ENCODE measurements at places on chromosomes 1 and 21.

DNA sequence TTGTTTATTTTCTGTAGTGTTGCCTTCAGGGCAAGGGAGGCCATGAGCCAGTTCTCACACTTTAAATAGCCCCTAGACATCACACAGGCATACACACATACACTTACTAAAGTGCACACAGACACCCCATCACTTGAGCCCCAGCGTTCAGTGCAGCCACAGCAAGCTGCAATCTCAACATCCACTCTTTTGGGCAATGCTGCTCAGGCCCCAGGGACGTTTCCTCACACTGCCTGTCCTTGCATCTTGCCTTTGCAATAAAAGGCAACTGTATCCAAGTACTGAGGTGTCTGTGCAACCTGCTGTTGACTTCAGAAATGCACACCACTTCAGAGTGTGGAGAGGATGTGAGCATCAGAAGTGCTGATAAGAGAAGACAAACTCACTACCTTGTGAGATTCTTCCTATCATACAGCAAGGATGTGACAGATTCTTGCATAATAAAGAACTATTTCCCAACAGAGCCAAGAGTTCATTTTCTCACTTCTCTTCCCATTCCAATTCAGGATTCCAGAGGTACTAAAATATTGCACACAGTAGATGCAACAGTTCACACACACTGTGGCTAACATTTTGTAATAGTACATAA, 36.2 kb downstream of the IRF2BP2 start:
- no peak for DNase-seq

GRCh38 chr21:30434033-30434631, 4.1 kb downstream of the KRTAP13-4 start:
- DNase-seq, result no peak

- no peak for DNase-seq
These were observed 43.8 kb downstream of the CCN1 start for GRCh38 chr1:85624361-85624760.

DNA sequence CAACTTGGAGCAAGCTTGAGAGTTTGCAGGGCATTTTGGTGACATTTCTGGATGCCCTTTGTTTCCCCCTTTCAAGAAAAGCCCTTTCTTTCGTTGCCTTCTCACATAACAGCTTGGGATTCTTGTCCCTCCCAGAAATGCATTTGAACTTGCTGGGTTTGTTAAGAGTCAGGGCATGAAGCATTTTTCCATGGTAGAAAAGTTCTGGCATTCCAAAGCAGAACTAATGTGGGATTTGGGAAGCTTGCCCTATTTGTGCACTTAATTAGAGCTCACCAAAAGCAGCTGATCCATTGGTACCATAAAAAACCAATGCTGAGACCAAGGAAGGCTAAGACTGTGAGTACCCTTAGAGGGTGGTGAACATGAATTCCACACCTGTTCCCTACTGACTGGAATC, 99.8 kb upstream of the HOOK1 start:
- DNase-seq, result no peak

- no peak for DNase-seq
These were observed 86.2 kb downstream of the EIF4G3 start for GRCh38 chr1:21090463-21090862.

DNA sequence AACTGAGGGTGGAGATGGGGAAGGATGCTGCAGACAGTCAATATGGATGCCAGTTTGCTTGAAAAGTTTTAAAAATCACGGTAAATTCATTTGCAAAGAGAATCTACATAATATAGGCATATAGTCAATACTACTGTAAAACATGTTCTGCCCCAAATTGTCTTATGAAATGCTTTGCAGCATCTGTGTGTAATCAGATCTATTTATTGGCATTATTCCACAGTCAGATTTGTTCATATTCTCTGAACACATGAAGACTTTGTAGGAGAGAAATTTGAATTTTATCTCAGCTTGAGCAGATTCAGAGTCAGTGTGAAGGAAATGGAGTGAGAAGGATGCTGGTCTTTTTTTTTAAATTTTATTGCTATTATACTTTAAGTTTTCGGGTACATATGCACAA, 88.5 kb downstream of the PLPPR4 start:
- no peak for DNase-seq

DNA sequence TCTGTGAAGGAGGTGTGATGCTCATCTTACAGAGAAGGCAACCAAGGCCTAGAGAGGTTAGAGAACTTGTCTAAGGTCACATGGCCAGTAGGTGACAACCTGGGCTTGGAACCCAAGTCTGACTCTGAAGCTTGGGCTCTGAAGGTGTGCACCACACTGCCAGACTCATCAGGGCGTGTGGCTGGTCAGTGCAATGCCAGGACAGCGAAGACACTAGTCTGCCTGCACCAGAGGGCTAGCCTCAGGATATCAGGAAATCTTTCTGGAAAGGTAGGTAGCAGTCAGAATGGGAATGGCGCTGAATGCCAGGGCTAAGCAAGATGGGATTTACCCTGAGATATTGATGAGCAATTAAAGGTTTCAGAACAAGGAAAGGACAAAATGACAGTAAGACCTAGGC, 34.9 kb downstream of the ELK4 start:
- DNase-seq, result no peak

DNA sequence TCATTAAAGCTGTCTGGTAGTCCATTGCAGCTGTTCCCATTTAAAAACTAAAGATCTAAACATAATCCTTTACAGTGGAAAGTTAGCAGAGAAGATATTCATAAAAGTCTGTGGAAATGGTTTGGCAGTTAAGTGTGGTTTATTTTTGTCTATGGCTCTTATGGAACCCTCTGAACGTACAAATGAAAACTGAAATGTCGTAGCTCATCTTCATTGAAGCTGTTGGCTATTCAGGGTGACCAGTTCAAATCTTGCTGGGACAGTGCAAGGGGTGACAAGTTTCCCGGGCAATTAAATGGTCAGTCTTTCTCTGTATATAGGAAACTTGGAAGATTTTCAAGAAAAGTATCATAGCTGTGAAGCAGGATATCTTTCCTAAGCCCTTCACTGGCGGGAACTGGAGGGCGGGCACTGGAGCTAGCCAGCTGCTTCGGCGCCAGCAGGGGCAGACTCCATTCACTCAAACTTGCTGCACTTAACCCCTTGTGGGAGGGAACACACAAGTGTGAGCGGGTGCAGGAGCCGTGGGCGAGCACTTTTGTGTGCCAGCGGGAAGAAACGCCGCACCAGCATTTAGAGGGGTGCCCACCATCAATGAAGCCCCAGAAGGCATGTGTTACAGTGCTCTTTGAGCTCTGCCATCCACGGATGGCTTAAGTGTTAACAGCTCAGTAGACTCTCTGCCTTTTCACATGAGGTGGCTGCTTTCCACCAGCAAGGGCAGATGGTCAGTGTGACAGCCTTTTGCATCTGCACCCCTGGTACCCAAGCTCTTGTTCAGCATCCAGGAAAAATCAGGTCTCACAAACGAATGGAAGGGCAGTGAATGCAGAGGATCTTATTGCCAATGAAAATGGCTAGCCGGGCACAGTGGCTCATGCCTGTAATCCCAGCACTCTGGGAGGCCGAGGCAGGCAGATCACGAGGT, 232.1 kb upstream of the KAZN start:
- DNase-seq, result no peak
